D721Med (cell line): ENCODE measurements at places on chromosomes 3 and 15.

DNA sequence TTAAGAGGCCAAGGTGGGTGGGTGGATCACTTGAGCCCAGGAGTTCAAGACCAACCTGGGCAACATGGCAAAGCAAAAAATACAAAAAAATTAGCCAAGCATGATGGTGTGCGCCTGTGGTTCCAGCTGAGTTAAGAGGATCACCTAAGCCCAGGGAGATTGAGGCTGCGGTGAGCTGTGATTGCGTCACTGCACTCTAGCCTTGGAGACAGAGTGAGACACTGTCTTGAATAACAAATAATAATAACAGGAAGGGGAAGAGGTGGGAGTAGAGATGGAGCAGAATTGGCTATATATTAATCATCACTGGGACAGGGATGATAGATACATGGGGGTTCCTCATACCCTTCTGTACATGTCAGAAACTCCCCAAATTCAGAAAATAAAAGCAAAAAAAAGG, 23.8 kb upstream of the NMB start:
- DNase-seq: no peak

DNA sequence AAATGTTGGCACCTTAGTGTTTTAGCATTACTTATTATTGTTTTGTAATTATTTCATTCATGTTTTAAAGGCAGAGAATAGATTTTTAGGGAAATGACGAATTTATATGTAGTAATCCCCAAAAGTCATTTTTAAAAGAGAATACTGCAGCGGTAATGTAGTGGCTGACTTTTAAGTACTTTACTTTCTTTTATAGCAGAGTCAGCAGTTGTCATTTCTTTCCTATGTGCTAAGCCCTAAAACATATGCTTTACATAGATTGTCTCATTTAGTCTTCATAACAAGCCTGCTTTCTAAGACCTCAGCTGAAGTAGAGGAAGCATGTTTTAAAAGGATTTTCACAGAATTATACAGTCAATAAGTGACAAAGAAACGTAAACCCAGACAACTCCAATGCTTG, 102.1 kb upstream of the PEX5L start:
- no peak for DNase-seq

DNA sequence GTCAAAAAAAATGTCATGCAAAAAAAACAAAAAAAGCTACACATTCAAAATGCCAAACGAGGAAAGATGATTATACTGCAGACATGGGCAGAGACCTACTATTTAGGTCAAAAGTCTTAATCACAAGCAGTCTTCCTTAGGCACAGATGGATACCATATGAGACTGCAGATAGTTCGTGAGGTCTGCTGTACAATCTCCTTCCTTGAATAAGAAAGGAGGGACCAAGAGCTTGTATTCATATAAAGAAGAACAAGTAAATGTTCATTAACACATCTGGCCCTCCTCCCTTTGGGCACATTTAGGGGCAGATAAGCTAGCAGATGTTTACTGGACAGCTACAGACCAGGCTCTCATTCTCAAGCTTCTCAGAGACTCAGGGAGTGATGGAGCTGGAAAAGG, 45.3 kb downstream of the ANXA2 start:
- no peak for DNase-seq

- DNase-seq: no peak
Measured at GRCh38 chr15:75834021-75834420, 9.2 kb upstream of the UBE2Q2 start.

DNA sequence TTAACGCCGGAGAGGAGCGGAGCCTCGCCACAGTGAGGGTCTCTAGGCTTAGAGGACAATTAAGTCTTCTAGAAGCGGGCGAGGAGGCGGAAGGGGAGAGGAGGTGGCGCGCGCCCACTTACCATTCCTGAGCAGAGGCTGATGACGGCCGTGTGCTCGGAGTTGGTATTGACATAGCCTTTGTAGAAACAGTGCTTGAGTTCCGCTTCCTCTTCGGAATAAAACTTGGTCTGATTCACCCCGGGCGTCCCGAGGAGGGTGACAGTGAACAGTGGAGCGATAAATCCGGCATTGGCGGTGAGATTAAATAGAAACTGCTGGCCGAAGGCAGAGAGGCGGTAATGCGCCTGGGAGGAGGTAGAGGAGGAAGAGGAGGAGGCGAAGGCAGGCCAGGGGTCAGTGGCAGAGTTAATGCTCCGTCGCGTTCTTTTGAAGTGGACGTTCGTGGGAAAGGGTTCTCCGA, 1.3 kb downstream of the ADAMTS9 start:
- no peak for DNase-seq

DNA sequence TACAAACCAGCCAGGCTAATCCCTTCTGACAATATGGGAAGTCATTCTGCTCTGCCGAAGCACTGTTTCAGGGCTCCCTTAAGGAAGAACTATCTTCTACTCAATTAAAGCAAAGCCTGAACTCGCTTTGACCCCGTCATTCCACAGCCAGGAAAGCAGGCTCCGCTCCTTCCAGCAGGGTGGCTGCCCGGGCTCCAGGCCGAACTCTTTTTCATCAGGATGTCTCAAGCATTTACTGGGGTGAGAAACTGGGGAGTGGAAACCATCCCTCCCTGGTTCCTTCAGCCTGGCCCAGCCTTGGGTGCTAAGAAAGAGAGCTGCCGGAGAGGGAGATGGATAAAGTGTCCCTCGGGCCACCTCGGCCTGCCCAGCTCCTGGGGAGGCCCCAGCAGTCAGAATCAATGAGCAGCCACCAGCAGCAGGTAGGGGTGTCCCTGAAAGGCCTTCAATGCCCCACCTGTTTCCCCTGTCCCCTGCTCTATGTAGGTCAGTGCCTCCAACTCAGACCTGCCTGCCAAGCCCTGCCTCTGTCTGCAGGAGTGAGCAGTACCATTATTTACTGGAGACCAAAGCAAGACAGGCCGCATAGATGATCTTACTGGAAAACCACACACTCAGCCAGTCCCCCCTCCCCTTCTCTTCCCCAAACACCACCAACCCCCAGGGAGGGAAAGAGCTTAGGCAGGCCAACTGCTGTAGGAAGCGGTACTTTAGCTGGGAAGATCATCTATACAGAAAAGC, 225.6 kb upstream of the TLE3 start:
- DNase-seq: no peak

DNA sequence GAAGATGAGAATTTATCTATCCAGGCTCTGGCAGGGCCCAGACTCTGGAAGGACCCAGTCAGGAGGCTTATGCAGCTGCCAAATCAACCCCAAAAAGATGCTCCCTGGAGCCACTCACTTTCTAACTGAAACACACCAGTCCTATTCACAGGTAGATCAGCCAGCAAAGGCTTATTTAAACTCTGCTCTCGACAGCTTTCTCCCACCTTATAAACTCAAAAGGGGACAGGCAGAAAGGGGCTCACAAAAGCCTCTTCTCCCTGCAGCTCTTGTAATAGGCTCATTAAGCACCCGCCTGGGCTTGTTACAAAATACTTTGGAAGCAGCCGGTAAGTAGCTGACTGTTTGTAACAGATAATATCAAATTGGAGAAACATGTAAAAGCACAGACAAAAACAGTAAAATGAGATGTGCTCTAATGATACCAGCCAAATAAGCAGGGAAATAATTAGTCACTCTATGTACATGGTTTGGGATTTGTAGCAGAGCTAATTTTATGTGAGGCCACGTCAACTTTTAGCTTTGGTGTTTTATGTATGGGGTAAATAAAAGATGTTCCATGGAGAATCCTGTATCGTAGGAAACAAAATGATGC, 213.8 kb downstream of the NR2F2 start:
- DNase-seq: no peak

- no peak for DNase-seq
Measured at GRCh38 chr15:57251308-57251707, 125.0 kb upstream of the CGNL1 start.

GRCh38 chr15:89333959-89334509, 590 bp downstream of the POLG start:
- no peak for DNase-seq

- DNase-seq: no peak
Measured at GRCh38 chr15:60444289-60444912, 34.5 kb downstream of the ICE2 start.

GRCh38 chr15:67813104-67813634, 12.1 kb upstream of the SKOR1 start:
- DNase-seq: no peak

- DNase-seq: no peak
Measured at GRCh38 chr3:30112902-30113484, 493.4 kb upstream of the TGFBR2 start.

DNA sequence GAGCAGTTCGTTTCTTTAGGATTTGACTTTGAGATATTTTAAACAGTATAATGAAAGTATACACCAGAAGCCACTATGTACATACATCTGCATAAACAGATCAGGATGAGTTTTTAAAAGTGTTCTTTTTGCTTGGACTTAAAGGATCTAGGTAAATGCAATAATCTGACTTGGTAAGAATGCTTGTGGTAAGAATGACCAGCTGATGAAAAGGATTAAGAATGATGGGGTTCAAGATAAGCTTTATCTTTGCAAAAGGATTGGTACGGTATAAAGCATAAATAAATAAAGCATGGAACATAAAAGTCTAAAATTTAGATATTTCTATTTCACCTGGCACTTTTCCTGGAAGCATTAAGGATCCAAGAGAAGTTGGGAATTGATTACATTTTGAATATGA, 9.8 kb upstream of the MME start:
- no peak for DNase-seq

DNA sequence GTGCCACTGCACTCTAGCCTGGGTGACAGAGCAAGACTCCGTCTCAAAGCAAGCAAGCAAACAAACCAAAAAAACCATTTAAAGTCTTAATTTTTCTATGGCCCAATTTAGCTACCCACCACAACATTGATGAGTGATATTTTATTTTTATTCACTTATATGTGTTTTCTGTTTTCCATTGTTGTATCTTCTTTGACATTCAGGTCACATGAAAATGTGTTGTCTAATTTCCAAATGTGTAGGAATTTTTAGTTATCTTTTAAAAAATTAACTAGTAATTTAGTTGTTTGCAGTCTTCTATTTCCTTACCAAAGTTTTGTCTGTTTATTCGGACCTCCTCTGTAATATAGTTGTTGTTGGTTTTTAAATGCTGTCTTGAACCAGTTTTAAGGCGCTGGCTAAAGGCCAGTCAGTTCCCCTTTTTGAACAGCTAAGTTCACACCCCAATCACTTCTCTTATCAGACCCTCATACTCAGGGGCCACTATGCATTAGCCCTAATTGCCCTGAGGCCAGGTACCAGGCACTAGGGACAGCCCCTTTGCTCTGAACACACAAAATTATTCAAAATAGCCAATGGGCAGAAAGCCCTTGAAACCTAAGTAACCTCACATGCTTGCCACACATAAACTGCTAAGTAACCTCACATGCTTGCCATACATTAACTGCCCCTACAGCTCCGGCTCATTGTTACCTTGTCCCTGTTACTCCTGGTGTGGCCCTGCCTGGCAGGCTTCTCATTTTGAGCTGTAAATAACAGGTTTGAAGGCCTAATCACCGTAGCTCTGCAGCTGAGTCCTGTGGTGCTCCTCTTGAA, 4.3 kb upstream of the CCR4 start:
- DNase-seq: no peak

DNA sequence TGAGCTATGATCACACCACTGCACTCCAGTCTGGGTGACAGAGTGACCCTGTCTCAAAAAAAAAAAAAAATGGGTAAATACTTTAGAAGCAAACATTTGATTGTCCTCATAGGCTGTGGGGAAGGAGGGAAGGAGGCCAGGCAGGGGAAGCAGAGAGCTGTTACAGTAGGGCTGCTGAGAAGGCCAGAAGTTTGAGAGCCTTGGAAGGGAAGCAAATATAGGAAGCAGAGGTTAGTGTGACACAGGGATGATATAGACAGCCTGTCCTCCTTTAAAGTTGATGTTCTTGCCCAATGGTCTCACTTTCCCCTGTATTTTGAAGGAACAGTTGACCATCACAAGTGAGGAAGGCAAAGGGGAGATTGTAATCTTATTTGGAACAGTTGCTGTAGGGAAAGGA, 5.3 kb upstream of the ALPK3 start:
- DNase-seq: no peak

- no peak for DNase-seq
Measured at GRCh38 chr15:38085114-38085513, 150.7 kb downstream of the TMCO5A start.

DNA sequence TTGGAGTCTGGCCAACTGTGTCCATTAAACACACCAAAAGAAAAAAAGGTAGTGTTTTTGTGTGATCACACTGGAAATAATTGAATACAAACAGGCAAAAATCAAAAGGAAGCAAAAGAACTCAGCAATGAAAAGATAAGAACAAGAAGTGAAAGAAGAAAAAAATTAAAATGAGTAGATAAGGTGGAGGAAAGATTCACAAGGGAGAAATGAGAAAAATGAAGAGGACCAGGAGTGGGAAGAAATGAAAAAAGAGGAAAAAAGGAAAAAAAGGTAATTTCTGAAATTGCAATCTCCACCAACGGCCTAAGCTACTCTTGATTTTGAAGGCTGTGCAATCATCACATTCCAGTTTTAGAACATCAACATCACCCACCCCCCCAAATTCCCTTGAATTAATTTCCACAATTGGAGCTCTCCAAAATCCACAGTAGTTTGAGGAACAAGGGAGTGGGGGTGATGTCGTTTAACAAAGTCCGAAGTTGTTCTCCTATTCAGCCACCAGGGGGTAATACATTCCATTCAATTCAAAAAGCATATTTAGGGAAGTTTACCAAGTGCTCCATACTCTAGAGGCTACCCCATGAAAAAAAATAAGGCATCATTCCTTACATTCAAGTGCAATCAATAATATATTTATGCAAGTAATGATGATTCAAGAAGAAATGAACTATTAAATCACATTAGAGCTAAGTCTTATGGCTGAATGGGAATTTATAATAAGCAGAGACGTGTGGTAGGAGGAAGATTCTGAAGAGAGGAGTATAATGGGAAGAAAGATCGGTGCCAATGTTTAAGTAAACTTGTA, 37.4 kb downstream of the ZNF860 start:
- no peak for DNase-seq

DNA sequence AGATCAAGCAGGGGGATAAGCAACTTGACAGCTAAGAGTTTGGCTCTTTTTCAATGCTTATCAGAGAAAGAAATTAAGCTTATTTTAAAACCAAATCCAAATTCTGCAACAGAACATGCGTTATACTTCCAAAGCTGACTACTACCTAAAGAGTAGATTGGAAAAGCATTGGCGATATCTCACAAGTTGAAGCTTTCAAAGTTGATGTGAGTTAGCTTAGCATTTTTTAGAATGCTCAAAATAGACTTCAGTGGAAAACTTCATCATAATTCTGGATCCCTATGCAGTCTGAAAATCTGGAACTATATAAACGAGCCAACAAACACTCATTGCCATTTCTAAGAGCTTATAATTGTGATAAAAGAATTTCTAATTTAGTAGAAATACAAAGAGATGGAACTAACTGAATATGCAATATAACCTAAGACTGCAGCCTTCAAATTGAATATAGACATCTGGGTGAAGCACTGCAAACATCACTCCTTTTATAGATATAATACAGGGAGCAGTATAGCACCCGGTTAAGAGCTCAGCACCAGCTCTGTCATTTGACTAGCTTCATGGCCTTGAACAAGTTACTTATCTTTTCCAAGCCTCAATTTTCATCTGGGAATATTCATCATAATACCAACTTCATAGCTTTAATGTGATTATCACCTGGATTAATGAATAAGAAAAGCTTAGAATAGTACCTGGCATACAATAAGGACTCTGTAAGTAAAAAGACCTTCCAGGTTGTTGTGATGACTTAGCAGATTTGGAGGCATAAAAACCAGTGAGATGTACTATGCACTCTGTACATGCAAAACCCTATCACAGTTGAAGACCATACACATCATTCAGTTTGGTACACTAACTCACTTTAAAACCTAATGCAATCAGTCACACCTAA, 242.7 kb upstream of the TTC14 start:
- no peak for DNase-seq
